ENCODE measurements at places on chromosomes 13 and 19. TPM values are rescaled to one million over a fixed set of nuclear protein-coding genes. Genes with fewer than 3 reads are reported as not detected.

- H3K4me3 ChIP-seq = no peak overlapping the region
- H3K4me1 ChIP-seq = peaks cover 34% of the 10 kb centered on the region
- peaks cover 59% of the 10 kb centered on the region for H3K36me3 ChIP-seq
- DNase-seq = no peak
- no peak overlapping the region for H3K27ac ChIP-seq
Observed at GRCh38 chr19:19025861-19026260, 7.5 kb downstream of the SUGP2 start.

- H3K36me3 ChIP-seq = no peaks in the 10 kb centered on the region
- H3K27me3 ChIP-seq = peaks cover 33% of the 10 kb centered on the region
- H3K4me3 ChIP-seq = no peak overlapping the region
- no peak overlapping the region for H3K27ac ChIP-seq
Observed at GRCh38 chr13:44692173-44692713, 116.1 kb upstream of the TSC22D1 start.

DNA sequence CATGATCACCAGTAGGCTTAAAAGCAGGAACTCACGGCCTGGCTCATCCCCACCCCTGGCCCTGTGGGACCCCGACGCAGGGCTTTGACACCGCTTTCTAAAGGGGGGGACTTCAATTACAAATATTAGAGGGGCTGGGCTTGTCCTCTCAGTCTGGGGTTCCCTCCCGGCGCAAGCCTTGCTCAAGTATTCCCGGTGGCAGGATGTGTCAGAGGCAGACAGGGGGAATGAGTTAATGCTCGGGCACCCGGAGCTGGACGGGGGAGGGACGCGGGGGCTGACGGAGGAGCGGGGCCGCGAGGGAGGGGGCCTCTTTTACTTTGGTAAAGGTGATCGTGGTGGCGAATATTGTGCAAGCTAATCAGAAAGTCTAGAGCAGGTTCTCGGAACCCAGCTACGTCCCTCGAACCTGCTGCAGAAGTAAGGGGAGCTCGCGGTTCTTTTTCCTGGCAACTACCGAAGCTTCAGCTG lies 1.1 kb downstream of the FGF14 start:
- no peak overlapping the region for H3K27ac ChIP-seq
- peaks cover under 1% of the 10 kb centered on the region for H3K36me3 ChIP-seq
- peak overlapping the region; percentile 26 for H3K4me3 ChIP-seq
- DNase-seq = no peak

DNA sequence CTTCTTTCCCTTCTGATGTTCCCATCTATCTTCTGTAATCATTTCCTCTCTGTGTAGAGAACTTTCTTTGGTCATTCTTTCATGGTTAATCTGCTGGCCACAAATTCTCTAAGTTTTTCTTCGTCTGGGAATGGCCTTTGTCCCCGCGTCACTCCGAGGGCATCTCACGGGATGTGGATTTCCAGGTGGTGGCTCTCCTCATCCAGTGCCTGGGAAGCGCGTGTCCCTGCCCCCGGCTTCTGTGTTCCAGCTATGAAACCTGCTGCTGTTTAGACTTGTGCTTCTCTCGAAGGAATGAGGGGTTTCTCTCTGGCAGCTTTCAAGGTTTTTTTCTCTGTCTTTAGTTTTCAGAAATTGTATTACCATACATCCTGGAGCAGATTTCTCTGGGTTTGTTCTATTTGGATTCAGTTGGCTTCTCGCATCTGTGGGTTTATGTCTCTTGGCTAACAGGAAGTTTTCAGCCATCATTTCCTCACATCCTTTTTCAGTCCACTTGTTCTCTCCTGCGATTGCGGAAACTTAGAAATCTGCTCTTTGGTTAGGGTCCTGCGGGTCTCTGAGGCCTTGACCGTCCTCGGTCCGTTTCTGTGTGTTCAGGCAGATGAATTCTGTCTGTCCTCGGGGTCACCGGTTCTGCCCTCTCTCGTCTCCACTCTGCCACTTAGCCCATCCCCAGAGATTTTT lies 36.9 kb upstream of the DCUN1D2 start:
- H3K27me3 ChIP-seq = no peaks in the 10 kb centered on the region
- DNase-seq = no peak
- H3K4me3 ChIP-seq = no peak overlapping the region
- H3K4me1 ChIP-seq = no peaks in the 10 kb centered on the region
- H3K36me3 ChIP-seq = peaks cover 10% of the 10 kb centered on the region

DNA sequence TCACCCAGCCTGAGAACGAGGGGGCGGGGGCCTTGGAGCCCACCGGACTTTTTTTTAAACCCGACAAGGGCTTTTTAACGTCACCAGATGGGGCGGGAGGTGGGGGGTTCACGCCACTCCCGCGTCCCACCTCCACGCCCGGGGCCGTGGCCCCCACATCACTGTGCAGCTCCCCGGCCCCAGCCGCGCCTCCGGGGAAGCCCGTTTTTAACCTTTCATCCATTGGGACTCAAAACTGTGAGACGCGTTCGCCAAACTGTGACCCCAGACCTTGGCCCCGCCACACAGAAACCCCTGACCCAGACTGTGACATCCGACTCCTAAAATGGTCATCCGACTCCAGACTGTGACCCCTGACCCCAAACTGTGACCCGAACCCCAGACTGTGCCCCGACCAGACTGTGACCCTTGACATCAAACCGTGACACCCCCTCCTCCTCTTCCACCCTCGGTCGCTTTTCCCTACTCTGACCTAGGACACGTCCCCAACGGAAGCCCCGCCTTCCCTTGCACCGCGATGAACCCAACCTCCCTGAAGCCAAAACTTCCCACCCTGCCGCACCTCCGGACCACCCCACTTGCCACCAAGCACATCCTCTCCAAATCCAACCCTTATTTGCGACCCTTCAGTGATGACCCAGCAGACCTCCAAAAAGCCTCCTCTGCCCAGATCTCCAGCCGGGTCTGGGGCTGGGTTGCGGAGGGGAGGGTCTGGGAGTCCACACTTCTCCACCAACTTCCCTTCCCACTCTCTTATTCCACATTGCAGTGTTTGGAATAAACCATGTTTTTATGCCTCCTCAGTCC lies 1.5 kb upstream of the GRWD1 start:
- H3K4me3 ChIP-seq = peak overlapping the region; percentile 92
- peaks cover 15% of the 10 kb centered on the region for H3K36me3 ChIP-seq
- no peak for DNase-seq

DNA sequence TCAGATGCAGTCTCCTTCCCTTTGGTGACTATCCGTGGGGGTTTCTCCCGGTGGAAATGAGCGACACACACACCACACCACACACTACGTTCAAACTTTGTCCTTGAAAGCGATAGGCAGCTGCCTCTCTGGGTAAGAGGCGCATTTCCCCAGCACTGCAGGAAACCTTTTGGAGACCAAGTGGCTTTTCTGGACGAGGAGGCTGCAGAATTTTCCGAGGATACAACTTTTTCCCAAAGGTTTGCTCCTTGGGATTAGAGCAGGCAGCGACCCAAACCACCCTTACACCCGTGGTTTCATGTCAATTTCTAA lies 38.2 kb upstream of the FLT1 start:
- H3K36me3 ChIP-seq = peaks cover 3% of the 10 kb centered on the region
- no peak for DNase-seq
- peak overlapping the region; percentile 5 for H3K4me3 ChIP-seq
- no peak overlapping the region for H3K27ac ChIP-seq
- peaks cover 37% of the 10 kb centered on the region for H3K27me3 ChIP-seq

- no peak overlapping the region for H3K4me3 ChIP-seq
- no peak for DNase-seq
- peaks cover 3% of the 10 kb centered on the region for H3K4me1 ChIP-seq
- no peak overlapping the region for H3K27ac ChIP-seq
Observed at GRCh38 chr19:405121-405965, 3.6 kb downstream of the C2CD4C start.

- no peaks in the 10 kb centered on the region for H3K36me3 ChIP-seq
- H3K27me3 ChIP-seq = no peaks in the 10 kb centered on the region
- DNase-seq = no peak
- no peak overlapping the region for H3K4me3 ChIP-seq
Observed at GRCh38 chr13:89688918-89689317, 1658.6 kb upstream of the MIR17HG start.

- no peak for DNase-seq
- H3K36me3 ChIP-seq = no peaks in the 10 kb centered on the region
- H3K4me1 ChIP-seq = no peaks in the 10 kb centered on the region
- H3K4me3 ChIP-seq = no peak overlapping the region
- no peak overlapping the region for H3K27ac ChIP-seq
- H3K27me3 ChIP-seq = peaks cover 41% of the 10 kb centered on the region
Observed at GRCh38 chr13:23547000-23547590, 23.1 kb upstream of the TNFRSF19 start.

GRCh38 chr13:33202644-33203169 lies 82.8 kb downstream of the STARD13 start:
- DNase-seq = no peak
- H3K4me3 ChIP-seq = no peak overlapping the region
- H3K36me3 ChIP-seq = peaks cover 2% of the 10 kb centered on the region

- H3K4me3 ChIP-seq = no peak overlapping the region
- H3K4me1 ChIP-seq = no peaks in the 10 kb centered on the region
Observed at GRCh38 chr13:65943024-65943423, 1287.1 kb downstream of the PCDH9 start.

DNA sequence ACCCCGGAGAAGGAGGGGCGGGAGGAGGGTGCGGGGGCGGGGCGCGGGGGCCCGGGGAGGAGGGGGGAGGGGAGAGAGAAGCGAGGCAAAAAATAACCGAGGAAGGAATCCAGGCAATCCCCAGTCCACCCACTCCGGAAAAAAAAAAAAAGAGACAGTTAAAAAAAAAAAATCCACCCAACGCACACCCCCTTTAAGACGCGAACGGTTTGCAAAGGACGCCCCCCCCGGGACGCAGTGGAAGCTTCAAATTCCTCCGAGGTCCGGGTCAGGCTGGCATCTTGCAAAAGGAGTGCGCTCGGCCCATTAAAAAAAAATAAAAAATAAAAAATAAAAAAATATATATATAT lies at the start of gene CACNA1A:
Gene CACNA1A (minus strand): TSS at position 9 of the 350 bp plus-strand sequence. CDS start 255 bp downstream, outside the sequence.
- H3K27me3 ChIP-seq = peaks cover 56% of the 10 kb centered on the region
- H3K36me3 ChIP-seq = no peaks in the 10 kb centered on the region
- H3K27ac ChIP-seq = no peak within 1 kb of the TSS
- H3K4me1 ChIP-seq = no peaks in the 10 kb centered on the region
- no peak for DNase-seq

GRCh38 chr13:39347926-39348901 lies 254.8 kb downstream of the LHFPL6 start:
- H3K4me3 ChIP-seq = no peak overlapping the region
- no peak overlapping the region for H3K27ac ChIP-seq
- no peaks in the 10 kb centered on the region for H3K36me3 ChIP-seq
- H3K27me3 ChIP-seq = peaks cover 2% of the 10 kb centered on the region
- no peaks in the 10 kb centered on the region for H3K4me1 ChIP-seq

DNA sequence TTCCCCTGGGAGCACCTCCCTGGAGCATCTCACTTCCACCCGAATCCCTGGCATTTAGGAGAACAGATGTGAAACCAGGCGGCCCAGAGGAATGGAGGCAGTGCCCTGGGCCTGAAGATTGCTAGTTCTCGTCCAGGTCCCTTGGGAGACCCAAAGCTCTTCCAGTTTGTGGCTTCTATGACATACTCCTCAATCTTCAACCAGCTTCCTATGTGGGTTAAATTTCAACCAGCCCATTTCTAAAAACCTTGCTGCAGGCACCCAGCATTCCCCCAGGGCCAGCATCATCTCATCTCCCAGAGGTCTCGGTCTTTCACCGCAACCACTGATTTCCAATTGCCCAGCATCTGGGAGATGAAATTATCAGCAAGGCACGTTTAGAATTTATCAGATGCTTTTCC lies 46.0 kb upstream of the STK24 start:
- H3K4me1 ChIP-seq = no peaks in the 10 kb centered on the region
- H3K27ac ChIP-seq = no peak overlapping the region
- H3K4me3 ChIP-seq = no peak overlapping the region

GRCh38 chr19:50745221-50745620 lies 22.1 kb downstream of the CLEC11A start:
- no peaks in the 10 kb centered on the region for H3K4me1 ChIP-seq
- no peaks in the 10 kb centered on the region for H3K36me3 ChIP-seq
- no peak overlapping the region for H3K27ac ChIP-seq
- no peaks in the 10 kb centered on the region for H3K27me3 ChIP-seq
- DNase-seq = no peak
- no peak overlapping the region for H3K4me3 ChIP-seq

- H3K4me3 ChIP-seq = peak overlapping the region; percentile 87
- H3K27ac ChIP-seq = peak overlapping the region; percentile 99
- peaks cover 51% of the 10 kb centered on the region for H3K4me1 ChIP-seq
- DNase-seq = peak; percentile 95
- no peaks in the 10 kb centered on the region for H3K27me3 ChIP-seq
- peaks cover 33% of the 10 kb centered on the region for H3K36me3 ChIP-seq
Observed at GRCh38 chr19:18279516-18280246, 1.7 kb downstream of the JUND start.

DNA sequence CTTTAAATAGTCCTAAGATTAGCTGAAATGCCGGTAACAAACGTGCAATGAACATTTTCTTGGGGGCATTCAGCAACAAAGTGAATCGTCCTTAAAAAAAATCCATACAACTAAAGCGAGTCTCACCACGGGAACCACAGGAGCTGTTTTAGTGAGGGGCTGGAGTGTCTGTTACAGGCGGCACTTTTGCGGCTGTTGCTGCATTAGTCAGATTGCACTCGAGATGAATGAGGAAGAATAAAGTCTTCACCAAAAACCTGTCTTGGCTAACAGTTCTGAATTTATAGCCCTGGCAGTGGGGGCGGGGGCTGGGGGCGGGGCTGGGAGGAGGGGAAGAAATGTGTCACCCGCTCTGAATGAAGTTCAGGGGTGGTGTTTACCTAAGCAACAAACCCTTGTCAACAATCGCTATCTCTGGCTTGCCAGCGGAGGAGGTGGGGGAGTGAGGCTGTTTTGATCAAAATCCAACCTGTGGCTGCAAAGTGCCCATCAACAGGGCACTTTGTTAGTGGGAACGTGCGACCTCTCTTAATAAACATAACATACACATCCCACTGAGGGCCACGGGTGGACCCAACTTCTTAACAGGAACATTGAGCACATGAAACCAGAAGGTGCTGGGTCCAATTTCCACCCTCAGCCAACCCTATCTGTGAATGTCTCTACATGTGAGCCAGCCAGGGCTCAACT lies 44.5 kb downstream of the RFX2 start:
- peaks cover 15% of the 10 kb centered on the region for H3K27me3 ChIP-seq
- H3K36me3 ChIP-seq = no peaks in the 10 kb centered on the region
- peaks cover 31% of the 10 kb centered on the region for H3K4me1 ChIP-seq
- H3K27ac ChIP-seq = no peak overlapping the region

GRCh38 chr19:30701178-30701577 lies 329.0 kb downstream of the ZNF536 start:
- no peak for DNase-seq
- no peak overlapping the region for H3K27ac ChIP-seq
- H3K4me3 ChIP-seq = no peak overlapping the region

- H3K27ac ChIP-seq = no peak overlapping the region
- DNase-seq = no peak
- H3K4me3 ChIP-seq = no peak overlapping the region
- peaks cover 8% of the 10 kb centered on the region for H3K36me3 ChIP-seq
- H3K4me1 ChIP-seq = no peaks in the 10 kb centered on the region
- no peaks in the 10 kb centered on the region for H3K27me3 ChIP-seq
Observed at GRCh38 chr19:54179921-54180461, 7.0 kb upstream of the TMC4 start.

The MRPS31 gene
- total RNA-seq = 35.0 TPM

The B3GNT8 gene
- total RNA-seq = 3.2 TPM

The TLE2 gene
- 1.0 TPM for total RNA-seq

The ZNF865 gene
- 16.7 TPM for total RNA-seq

The SNRNP70 gene
- 224 TPM for total RNA-seq

The CD33 gene
- total RNA-seq = 0.96 TPM

The IGFL1 gene
- total RNA-seq = not detected

The ZNF649 gene
- 10.6 TPM for total RNA-seq

The CLPTM1 gene
- total RNA-seq = 73.0 TPM

The POU4F1 gene
- total RNA-seq = 0.23 TPM

The CD22 gene
- total RNA-seq = not detected

The CDX2 gene
- not detected for total RNA-seq

The GARRE1 gene
- 8.1 TPM for total RNA-seq

The ATP4A gene
- not detected for total RNA-seq

All from activated CD8-positive, alpha-beta memory T cell treated with anti-CD3 and anti-CD28 coated beads, Interleukin-2, amount 10 ng/mL, durations not matched to agents 7 days and 5 days (primary cell).